ENCODE measurements at places on chromosomes 1 and 21.

GRCh38 chr21:32044205-32045180, 171.7 kb downstream of the HUNK start:
- no peak for DNase-seq

DNA sequence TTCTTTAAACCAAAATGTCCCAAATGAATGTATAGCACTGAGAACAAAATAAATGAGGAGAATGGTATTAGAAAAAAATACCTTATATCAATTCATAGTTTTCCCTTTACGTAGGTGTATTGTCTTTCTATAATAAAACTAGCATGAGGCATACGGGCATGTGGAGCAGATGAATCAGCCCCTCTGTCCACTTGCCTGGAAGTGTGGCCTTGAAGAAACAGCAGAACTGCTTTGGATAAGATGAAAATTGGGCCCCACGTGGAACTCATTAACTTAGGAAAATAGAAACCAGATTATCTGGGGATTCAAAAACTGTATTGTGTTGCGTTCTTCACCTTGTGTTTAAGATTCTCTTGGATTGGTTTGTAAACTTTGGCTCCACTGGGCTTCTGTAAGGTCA, 356.8 kb upstream of the B3GALT2 start:
- DNase-seq, result no peak

- no peak for DNase-seq
Measured at GRCh38 chr21:40215941-40216340, 348.7 kb downstream of the PCP4 start.

DNA sequence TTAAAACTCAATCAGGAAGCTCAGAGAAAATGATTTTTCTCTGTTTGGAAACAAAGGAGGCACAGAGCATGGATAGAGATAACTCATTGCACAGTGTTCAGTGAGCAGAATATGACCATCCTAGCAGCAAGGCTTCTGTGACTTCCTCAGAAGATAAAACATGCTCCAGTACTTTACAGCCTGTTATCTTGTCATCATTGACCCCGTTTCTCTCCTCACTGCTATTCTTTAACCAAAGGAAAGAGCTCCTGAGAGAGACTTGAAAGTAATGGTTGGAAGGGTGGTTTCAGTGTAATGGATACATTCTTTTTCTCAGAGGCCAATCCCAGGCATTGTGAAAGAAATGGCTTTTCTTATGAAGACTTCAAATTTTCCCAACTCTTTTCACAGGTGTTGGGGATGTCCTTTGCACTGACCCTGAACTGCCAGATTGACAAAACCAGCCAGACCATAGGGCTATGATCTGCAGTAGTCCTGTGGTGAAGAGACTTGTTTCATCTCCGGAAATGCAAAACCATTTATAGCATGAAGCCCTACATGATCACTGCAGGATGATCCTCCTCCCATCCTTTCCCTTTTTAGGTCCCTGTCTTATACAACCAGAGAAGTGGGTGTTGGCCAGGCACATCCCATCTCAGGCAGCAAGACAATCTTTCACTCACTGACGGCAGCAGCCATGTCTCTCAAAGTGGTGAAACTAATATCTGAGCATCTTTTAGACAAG, 25.9 kb downstream of the CD53 start:
- DNase-seq, result no peak

DNA sequence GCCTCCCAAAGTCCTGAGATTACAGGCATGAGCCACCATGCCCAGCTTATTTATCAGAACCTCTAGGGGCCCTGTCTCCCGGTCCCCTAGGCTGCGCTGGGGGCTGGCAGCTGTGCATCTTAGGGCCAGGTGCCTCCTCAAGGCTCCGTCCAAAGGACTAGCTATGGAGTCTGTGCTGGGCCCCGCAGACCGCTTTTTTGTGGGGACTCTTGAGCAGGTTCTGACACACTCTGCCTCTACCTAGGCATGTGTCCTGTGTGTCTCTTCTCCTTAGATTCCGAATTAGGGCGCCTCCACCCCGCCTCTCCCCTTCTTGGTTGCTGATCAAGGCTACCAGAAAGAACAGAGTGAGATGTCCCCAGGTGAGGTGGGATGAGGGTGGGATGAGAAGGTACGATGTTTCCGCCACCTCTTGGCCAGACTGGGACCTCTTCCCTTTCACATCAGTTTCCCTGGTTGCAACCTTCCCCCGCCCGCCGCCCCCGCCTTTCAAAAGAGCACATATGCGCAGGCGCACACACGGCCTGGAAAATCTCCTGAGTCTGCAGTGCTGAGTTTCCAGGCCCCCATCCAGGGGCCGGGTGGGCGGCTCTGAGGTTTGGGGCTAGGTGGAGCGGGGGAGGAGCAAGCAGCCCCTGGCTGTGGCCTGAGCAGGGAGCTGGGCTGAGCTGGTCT, 5.0 kb upstream of the PTPN7 start:
- DNase-seq, result no peak

- DNase-seq, result peak; percentile 75
Measured at GRCh38 chr1:53413175-53414001, 45.8 kb upstream of the DMRTB1 start.

DNA sequence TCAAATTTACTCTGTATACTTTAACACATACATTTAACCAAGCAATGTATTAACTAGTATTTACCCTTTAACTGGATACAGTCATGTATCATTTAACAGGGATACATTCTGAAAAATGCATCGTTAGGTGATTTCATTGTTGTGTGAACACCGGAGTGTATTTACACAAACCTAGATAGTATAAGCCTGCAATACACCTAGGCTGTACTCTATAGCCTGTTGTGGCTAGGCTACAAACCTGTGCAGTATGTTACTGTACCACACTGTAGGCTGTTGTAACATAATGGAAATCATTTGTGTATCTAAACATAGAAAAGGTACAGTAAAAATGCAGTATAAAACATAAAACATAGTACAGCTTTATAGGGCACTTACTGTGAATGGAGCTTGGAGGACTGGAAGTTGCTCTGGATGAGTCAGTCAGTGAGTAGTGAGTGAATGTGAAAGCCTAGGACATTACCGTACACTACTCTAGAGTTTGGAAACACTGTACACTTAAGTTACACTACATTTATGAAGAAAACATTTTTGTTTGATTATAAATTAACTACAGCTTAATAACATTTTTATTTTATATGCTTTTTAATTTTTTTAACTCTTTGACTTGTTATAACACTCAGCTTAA, 21.3 kb downstream of the RGS4 start:
- DNase-seq, result no peak

- no peak for DNase-seq
Measured at GRCh38 chr1:24190983-24191461, 3.9 kb upstream of the IFNLR1 start.

DNA sequence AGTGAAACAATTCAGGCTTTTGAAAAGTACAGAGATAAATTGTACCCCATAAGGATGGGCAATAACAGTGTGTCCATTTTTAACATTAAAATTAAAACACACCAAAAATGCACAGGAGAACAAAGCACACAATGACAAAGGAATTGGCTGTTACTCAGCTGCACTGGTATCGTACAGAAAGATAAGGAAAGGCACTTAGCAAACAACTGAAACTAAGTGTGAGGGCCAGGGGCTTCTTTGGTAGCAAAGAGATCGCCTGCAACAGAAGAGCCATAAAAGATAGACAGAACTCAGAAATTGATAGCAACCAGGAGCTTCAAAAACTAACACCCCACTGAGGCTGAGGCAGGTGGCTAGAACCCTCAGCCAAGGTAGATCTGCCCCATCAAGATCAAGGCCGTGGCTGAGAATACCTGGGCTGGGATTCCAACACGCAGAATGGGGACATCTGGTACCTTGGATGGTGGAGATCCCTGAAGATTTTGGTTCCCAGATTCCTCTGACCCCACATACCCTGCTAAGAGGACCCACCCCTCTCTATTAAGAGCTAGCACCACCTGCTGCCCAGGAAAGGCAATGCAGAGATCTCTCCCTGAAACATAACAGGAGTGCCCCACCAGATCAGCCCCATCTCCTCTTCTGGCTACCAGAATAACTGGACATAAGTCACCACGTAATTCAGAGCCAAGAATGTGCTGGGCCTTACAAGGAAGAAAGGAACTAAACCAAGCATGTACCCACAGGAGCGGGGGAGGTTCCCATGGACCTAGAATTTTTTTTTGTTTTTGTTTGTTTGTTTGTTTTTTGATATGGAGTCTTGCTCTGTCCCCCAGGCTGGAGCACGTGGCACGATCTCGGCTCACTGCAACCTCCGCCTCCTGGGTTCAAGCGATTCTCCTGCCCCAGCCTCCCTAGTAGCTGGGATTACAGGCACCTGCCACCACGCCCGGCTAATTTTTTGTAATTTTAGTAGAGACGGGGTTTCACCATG, 16.2 kb downstream of the PLEKHO1 start:
- DNase-seq, result peak; percentile 75

DNA sequence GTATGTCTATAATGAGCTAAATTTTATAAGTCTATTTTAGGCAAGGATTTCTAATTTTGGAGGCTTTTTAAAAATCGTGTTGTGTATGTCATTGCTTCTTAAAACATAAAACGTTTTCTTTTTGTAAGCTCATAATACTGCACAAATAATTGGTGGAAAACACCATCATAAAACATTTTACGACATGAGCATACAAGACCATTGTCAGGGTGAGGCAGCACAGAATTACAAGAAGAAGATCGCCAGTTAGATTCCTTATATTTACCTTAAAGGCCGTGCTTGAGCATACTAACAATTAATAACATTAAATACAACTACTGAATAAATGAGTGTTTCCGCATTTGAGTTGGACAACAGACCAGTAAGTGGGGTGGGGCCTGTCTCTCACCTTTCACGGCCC, 19.1 kb upstream of the LMX1A start:
- no peak for DNase-seq

DNA sequence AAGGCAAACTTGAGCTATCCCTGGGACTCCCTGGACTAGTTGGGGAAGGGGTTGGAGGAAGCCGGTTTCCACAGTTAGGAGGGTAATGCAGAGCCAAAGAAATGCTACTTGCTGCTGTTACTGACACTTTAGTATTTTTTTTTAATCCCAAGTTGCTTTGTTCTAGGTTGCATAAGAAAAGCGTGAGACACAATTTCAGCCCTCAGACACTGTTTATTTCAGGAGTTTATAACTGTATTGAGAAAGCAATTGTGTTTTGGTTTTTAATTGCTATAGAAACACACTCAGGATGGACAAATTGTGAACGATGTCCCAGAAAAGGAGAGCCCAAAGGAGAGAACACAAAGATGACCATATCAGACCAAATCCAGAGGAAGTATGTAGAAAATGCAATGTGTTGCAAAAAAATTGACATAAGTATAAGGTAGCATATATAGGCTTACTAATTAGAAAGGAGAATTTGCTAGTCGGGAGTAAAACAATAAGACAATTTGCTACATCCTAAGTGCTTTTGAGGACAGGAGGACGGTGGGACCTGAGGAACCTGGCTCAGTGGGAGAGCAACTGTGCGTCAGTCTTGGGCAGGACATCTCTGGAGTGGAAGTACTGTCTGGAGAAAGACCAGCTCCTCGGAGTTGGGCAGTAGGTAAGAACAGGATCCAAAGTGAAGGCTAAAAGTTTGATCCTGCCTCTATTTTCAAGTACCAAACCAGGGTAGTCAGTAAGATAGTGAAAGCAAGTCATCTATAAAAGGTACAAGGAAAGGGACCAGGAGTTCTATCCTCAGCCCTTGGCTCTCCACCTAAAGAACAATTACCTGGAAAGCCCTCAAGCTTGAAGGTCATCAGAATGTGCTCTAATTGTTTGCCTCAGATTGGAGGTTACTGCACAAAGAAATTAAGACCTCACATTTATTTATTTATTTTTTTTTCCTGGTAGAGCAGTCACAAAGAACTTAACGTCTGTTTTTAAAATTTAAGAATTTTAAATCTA, 39.9 kb downstream of the DIPK1A start:
- DNase-seq, result no peak

DNA sequence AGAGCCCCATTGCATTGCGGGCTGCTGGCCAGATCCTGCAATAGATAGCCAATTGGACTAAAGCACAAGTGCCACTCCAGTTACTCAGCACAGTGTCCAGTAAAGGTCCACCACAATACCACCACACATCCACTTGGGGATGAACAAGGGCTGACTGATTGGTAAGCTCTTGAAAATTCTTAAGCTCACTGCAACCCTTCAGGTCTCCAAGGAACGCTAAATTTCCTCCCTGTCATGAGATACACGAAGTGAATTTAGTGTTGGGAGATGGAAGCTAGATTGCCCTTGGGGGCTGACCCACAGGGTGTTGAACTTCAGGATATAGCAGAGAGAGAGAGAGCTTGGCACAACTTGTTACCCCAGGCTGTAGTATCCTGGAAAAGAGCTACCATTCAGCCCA, 9.8 kb upstream of the AADACL3 start:
- no peak for DNase-seq

DNA sequence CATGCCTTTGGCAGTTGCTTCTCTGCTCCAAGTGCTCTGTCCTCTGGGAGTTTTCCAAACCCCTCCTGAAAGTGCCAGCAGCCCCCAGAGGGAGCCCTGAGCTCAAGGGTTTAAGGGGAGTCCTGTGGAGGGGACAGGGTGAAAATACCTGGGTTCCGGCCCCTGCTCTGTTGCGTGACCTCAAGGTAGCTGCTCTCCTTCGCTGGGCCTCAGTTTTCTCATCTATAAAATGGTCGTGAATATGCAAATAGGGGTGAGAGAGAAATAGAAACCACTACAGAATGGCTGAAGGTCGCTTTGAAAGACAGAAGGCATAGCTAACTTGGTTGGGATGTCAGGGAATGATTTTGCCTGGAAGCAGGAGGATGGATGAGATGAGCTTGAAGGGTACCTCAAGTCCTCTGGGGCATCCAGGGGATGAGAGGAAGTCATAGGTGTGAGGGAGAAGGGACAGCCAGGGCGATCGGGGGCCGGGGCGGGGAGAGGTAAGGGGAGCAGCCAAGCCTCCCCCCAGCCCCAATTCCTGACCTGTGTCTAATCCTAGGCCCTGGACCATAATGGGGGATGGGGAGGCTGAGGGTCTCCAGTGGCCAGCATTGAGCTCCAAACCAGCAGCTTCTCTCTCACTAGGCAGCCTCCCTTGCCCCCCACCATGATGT, 12.4 kb downstream of the IFFO2 start:
- no peak for DNase-seq

DNA sequence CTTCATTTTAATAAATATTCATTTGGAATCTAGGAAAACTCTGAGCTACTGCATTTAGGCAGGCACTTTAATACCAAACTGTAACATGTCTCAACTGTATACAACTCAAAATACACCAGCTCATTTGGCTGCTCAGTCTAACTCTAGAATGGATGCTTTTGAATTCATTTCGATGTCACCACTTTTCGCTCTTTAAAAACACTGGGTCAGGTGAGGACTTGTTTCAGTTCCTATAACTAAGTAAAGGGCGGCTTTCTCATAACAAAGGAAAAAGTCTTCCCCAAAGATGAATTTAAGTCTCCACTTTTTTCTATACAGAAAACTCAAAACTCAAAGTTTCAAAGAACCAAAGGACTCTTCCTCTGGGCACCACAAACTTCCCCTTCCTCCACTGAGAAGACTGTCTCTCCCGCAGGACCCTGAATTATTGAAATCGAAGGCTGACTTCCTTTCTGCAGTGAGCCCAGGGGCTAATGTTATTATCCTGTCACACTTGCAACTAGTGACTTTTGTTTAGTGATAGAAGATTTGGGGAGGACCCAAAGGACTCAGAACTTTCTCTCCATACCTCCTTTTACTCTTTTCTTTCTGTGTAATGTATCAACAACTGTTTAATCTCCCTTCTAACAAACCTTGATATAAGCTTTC, 9.7 kb upstream of the DHX9 start:
- no peak for DNase-seq

GRCh38 chr1:93694819-93695218, 13.2 kb upstream of the BCAR3 start:
- no peak for DNase-seq

- DNase-seq, result no peak
Measured at GRCh38 chr1:107900090-107900945, 64.7 kb downstream of the VAV3 start.

All from activated naive CD4-positive, alpha-beta T cell treated with anti-CD3 and anti-CD28 coated beads, Interleukin-2, amount 10 ng/mL, durations not matched to agents 7 days and 5 days (primary cell).